ENCODE measurements at places on chromosomes 6 and 20.

DNA sequence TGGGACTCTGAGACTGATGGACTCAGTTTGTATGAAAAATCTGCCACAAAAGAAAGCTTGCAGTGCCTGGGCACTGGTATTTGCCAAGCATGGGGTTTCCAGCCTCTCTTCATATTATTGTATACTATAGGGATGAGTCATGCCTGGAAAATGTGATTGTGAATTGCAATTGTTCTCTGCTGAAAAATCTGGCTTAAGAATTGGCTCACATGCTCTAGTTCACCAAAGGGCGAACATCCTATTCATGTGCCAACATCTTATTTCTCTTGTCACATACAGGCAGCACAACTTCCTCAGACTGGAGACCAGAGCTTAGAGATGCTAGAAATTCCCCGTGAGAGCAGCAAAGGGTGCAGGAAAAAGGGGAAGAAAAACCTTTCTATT, 103.6 kb upstream of the KCNK16 start:
- no peak for DNase-seq

- DNase-seq, result no peak
These were observed 14.8 kb downstream of the KIAA1755 start for GRCh38 chr20:38245753-38246152.

- no peak for DNase-seq
These were observed 87.8 kb downstream of the TMEM170B start for GRCh38 chr6:11625302-11625701.

GRCh38 chr6:163719028-163719742, 304.7 kb downstream of the QKI start:
- no peak for DNase-seq

- no peak for DNase-seq
These were observed 36.9 kb upstream of the TBX18 start for GRCh38 chr6:84801250-84801649.

GRCh38 chr6:104606361-104606760, 253.4 kb downstream of the HACE1 start:
- DNase-seq, result no peak

- DNase-seq, result no peak
These were observed 481.5 kb downstream of the NKAIN2 start for GRCh38 chr6:124285146-124285545.

DNA sequence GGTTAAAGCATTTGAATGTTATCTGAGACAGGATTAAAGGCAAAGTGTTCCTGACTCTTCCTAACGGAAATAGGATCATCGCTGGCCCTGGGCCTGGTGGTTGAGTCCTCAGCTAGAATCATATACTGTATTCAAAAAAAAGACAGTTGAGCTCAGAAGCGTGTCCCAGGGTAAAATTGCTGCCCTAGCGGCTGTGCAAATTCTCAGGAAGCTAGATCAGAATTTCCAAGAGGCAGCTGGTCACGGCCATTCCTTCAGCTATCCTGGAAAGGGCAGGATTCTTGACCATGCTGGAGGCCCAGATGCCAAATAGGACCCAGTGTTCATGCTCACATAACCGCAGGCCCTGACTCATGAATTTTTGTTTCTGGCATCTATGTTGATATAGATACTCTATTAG, 67.4 kb downstream of the STMND1 start:
- no peak for DNase-seq

GRCh38 chr6:154842833-154843232, 109.6 kb downstream of the SCAF8 start:
- peak; percentile 82 for DNase-seq

DNA sequence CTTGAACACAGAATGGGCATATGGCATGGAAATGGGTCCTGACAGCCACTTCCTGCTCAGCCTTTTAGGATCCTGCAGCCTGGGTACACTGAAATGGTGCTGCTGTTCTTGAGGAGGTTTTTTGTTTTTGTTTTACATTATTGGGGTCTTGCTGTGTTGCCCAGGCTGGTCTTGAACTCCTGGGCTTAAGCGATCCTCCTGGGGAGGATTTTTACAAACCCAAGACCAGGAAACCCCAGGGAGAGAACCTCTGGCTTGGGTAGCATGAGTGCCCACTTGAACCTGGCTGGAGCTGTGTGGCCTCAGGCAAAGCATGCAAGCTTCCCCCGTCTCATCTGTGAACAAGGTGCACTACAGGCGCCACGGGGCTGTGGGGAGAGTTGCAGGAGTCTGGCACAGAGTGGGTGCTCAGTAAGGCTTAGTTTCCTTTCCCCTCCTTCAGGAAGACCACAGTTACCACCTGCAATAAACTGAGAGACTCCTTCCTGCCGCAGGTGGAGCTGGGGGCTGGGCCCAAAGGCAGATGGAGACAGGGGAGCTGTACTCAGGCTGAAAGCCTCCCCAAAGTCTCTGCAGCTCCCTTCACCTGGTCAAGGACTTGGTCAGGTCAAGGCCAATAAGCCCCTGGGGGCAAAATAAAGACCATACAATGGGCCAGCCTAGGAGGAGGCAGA, 1.8 kb downstream of the SLA2 start:
- DNase-seq, result no peak

- DNase-seq, result no peak
These were observed 100.6 kb upstream of the SALL4 start for GRCh38 chr20:51902933-51903332.

- DNase-seq, result no peak
These were observed 9.2 kb upstream of the OSER1 start for GRCh38 chr20:44219791-44220190.

GRCh38 chr6:133890711-133891148, 1.8 kb downstream of the TCF21 start:
- no peak for DNase-seq

DNA sequence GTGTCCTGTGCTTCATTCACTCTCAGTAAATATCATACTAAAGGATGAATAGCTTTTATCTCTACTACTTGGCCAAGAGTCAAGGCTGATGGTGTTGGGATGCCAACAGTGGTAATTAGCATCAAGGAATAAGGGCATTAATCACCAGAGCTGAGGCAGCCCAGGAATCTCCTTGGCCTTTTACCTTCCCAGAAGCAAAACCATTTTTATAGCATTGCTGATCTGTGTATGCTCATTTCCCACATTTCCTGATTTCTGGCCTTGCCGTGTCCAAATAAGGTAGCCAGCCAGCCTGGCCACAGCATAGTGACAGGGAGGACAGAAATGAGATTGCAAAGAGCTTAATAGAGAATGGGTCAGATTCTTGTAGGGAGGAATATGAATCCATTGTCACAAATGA, 76.7 kb upstream of the FOXO3 start:
- no peak for DNase-seq

GRCh38 chr20:53655625-53656292, 62.1 kb upstream of the ZNF217 start:
- no peak for DNase-seq

- DNase-seq, result no peak
These were observed 21.1 kb downstream of the SCUBE3 start for GRCh38 chr6:35234901-35235300.

GRCh38 chr20:63277466-63278272, 5.1 kb downstream of the ARFGAP1 start:
- no peak for DNase-seq

DNA sequence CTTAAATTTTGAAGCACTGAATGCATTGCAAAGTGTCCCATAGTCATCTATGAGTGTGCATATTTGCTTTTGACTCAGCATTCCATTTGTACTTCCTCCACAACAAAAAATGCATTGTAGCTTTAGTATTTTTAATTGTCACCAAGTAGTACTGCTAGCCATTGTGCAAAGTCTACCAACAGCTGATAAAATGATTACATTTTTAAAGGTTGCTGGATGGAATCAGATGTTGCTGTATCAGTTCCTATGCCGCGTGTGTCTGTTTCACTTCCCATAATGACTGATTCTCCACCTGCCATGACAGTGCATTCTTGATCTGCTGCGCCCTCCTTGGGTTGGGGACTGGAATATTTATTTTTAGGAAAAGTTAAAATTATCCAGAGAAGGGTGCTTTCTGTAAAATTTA, 41.2 kb downstream of the SLX4IP start:
- no peak for DNase-seq

GRCh38 chr6:103874575-103874974, 985.1 kb downstream of the HACE1 start:
- no peak for DNase-seq

GRCh38 chr6:122392564-122393350, 6.7 kb upstream of the HSF2 start:
- no peak for DNase-seq

DNA sequence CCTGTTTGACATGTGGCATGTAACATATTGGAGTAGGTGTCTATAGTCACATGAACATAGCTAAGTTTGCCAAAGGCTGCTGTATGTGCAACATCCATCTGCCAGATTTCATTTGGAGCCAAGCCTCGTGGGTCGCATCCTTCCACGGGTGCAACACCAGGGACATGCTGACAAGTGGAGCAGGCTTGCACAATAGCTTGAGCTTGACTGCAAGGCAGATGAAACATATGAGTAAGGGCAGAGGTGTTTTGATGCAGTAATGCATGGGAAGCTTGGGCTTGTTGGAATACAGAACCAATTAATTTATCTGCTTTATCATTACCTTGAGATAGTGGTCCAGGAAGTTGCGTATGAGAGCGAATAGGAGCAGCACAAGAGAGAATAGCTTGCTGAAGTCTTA, 74.1 kb upstream of the BTN3A2 start:
- DNase-seq, result no peak

- DNase-seq, result no peak
These were observed 89.0 kb upstream of the CEP85L start for GRCh38 chr6:118740372-118740771.

DNA sequence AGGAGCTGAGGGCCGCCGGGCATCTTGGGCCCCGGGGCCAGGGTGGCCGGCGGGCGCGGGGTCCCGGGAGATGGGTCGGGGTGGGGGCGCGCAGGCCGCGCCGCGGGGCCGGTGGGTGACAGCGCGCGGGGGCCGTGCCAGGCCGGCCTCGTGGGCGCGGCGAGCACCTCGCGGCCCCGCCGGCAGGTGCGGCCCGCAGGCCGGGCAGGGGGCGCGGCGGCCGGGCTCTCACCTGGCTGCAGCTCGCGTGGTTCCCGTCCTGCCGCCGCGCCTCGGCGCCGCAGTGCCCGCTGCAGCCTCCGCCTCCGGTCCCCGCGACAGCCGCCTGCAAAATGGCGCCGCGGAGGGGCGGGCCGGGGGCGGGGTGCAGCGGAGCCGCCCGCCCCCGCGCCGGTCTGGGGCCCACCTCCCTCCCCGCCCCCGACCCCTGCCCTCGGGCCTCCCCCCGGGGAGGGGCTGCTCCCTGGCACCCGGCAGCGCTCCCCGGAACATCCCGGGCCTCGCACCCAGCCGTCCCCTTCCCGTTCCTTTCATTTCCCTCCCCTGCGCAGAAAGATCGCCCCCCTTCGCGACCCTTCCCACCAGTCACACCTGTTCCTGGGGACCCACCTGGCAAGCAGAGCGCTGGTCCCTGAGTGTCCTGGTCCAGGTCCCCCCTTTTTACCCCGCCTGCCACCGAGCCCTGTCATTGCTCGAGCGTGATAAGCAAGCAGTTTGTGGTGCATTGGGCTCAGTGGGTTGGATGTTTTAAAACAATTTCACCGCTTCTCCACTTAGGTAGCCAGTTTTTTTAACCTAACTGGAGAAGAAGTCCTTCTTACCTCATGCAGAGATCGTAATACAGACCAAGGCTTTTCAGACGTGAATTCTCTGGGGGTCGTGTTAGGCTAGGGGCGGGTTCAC, at the start of gene SLC23A2:
Gene SLC23A2 (minus strand): TSS at position 337 of the 903 bp plus-strand sequence. CDS start 68,948 bp downstream, outside the sequence.
- no peak for DNase-seq

DNA sequence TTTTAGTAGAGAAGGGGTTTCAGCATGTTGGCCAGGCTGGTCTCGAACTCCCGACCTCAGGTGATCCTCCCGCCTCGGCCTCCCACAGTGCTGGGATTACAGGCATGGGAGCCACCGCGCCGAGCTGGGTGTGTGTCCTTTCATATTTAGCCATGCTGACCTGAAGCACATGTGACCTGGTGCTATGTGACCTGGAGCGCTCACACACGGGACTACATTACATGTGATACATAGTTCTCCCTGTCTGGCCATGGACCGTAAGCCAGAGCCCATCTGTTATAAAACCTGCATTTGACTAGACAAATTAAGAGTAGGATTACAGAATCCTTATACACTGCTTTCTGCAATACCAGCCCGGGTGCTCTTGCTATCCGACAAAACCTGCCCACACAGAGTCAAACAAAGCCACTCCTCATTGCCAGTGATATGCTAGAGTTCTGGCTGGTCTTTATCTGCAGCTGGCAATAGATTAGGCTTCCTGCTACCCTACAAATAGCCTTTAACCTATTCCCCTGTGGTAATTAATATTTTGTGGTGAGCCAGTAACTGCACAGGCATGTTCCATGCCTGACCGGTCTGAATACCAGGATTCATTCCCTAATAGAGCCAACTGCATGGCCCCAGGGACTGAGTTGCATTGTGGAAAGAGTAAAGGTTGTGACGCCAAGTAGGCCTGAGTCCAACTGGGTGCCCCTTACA, 26.3 kb upstream of the FAM50B start:
- DNase-seq, result no peak

DNA sequence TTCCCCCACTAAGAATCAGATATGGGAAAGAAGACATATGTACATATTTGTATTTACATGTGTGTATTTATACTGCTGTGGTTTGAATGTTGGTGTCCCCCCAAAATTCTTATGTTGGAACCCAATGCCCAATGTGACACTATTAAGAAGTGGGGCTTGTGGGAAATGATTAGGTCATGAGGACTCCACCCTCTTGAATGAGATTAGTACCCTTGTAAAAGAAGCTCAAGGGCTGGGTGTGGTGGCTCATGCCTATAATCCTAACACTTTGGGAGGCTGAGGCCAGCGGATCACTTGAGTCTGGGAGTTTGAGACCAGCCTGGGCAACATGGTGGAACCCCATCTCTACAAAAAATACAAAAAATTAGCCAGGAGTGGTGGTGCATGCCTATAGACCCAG, 3.9 kb upstream of the SMIM13 start:
- no peak for DNase-seq

- no peak for DNase-seq
These were observed 7.4 kb upstream of the BPIFA3 start for GRCh38 chr20:33209789-33210188.

DNA sequence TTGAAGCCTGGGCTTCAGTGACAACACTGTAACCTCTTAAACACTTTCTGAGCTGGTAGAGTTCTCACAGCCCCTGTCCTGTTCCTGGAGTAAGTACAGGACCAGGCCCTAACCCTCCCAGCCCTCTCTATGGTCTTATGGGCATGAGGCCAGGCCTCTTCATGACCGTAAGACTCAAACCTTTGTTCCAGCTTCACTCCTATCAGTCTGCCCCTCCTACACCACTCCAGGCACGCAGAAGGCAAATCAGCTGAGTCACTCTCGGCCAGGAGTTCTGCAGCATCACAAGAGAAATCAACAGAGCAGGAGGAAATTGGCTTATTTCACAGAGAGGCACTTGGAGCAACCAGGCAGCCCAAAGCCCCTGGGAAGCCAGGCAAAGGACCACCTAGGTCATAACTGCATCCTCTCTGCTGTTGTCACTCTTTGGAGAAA, 25.3 kb upstream of the CHD6 start:
- DNase-seq, result no peak

DNA sequence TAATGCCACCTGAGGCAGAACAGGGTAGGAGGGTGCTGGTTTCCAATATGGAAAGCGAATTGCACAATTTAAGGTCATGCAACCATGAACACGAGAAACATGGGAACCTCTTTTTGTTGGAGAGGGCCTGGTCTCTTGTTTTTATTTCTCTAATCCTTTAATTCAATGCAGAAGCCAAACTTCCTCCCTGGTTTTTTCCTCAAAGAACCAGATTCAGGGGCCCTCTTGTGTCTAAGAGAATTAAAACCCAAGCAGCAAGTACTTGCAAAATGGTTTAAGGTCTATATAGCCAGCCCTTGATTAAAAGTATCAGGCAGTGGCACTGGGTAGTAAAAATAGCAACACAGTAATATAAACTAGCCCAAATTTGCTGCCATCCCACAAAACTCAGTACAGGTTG, 19.5 kb downstream of the GSTA4 start:
- no peak for DNase-seq

GRCh38 chr20:46974669-46975434, 80.2 kb downstream of the EYA2 start:
- DNase-seq, result no peak

All from NCI-H1694 (cell line).